ENCODE measurements at places on chromosomes 2 and 18.

- no peak for DNase-seq
Measured at GRCh38 chr2:40220177-40220925, 231.5 kb downstream of the SLC8A1 start.

- no peak for DNase-seq
Measured at GRCh38 chr2:19419211-19419880, 60.9 kb upstream of the OSR1 start.

DNA sequence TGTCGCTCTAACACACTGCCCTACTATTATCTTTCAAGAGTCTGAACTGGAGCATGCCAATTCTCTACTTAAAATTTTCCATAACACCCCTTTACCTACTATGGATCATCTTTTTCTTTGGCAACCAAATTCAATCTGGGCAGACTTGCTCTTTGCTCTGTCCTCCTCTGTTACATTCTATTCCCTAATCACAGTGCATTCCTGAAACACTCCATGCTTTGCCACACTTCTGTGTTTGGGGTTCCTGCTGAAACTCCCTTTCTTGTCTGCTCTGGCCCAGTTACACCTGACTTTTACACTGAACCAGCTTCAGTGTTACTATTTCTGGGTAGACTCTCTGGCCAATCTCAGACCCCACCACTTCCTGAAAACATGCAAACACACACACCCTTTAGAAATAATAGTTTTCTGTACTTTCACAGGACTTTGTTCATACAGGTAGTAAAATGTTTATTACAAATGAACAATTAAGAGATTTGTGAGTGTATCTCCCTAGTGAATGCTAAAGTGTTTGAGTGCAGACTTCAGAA, 119.9 kb upstream of the DCC start:
- no peak for DNase-seq

- DNase-seq = no peak
Measured at GRCh38 chr18:77199707-77200106, 49.9 kb upstream of the GALR1 start.

DNA sequence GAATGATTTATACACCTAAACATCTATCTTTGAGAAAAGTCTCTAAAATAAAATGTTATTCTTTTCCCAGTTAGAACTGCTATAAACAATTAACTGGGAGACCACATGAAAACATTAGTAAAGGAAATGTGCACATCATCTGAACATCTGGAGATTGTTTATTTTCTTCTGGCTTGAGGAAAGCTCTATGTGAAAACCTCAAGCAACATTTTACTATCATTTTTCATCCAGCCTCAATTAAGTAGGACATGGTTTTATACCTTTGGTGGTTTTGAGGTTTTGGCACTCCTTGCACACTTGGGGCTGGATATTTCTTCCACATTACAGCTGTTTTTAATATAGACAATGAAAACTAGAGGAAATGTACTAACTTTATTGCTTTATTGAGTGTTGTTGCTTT, 609.5 kb upstream of the SLC8A1 start:
- DNase-seq = no peak
